Right forelimb (tissue), 1 donor: ENCODE measurements at places on chromosomes 11 and 22.

DNA sequence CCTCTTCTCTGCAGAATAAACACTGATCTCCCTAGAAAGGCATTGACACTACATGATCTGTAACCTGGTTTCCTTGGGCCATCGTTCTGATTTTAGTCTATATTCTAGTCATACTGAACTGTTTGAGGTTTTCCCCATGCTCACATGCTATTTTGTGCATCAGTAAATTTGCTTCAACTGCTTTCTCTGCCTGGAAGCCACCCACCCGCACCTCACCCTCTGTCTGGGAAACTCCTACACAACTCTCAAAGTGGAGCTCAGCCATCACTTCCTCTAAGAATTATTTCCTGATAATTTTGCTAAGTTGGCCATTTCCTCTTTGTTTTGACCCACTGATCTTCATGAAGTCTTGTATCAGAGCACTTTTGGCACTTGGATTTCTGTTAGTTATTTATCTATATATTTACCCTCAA is 36.1 kb downstream of the MMP20 start:
- DNase-seq = no peak

- no peak for DNase-seq
Measured at GRCh38 chr11:68370211-68371111, 58.1 kb downstream of the LRP5 start.

GRCh38 chr22:28958611-28959010 is 75.2 kb downstream of the ZNRF3 start:
- no peak for DNase-seq

DNA sequence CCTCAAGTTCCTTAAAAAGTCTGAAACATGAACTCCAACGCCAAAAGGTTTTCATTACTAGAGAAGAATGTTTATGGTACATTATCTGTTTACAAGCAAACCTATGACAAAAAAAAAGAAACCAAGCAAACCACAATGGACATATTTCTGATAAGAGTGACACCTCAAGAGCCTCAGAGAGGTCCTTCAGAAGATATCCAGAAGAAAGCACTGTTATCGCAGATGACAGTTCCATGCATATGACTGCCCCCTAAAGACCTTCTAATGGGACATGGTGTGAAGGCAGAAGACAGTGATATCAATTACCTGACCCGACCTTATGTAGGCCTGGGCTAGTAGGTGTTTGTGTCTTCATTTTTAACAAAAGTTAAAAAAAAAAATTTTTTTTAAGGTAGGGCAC is 3.1 kb downstream of the HDHD5 start:
- no peak for DNase-seq

- no peak for DNase-seq
Measured at GRCh38 chr11:2668876-2669275, 30.9 kb downstream of the KCNQ1OT1 start.

DNA sequence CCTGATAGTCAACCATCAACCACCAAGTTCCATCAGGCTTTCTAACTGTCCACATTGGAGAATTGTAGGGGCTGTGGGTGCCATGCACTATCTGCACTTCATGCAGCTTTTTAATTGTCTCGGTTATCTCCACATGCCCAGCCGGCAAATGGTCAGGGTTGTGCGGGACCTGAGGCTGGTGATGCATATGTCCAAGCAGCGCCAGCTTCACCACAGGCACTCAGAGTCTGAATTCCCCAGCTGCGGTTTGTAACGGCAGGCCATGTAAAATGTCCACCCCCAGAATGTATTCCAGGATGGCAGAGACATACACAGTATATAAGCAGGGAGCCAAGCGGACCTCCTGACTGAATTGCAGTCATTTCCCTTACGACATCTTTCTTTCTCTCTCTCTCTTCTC is 435.6 kb downstream of the DYNC2H1 start:
- DNase-seq = no peak

DNA sequence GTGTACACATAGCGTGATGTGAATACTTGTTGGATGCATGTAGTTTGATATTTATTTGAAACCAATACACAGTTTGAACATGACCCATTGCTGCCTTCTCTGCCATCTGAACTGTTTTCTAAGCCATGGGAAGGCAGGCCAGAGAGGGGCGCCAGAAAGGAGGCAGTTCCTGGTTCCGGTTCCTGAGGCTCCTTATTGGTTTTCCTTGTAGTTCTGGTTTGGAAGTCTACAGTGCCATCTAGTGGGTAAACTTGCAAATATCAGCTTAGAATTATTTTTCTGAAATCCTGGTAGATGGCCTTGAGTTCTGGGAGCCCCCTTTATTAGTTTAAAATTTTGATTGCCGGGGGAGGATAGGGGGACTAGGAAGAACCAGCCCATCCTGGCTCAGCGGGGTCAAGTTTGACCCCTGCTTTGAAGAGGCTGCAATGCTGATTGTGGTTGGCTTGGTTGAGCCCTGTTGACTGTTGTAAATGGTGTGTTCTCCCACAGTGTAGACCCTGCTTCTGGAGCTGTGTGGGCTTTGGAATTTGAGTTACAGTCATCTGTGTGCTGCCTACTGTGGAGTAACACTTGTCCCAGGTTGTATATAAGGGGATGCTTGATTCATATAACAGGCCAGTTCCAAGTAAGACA is 48.4 kb downstream of the GRAMD1B start:
- peak; percentile 68 for DNase-seq

DNA sequence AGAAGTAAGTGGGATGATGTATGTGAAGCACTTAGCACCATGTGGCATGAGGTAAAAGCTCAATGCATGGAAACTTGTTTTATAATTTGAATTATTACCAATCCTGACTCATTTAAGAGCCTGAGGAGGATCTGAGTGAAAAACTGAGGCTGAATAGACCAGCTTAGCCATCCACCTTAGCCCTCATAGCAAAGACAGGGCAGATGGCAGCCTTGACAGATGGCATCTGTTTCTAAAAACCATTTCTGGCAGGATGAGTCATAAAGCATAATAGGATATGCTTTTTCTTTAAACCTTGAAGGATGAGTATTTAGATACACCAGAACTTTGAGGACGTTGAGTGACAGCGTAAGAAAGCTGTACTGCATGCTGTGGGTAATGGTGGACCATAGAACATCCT is 61.0 kb upstream of the NAV2 start:
- DNase-seq = no peak

DNA sequence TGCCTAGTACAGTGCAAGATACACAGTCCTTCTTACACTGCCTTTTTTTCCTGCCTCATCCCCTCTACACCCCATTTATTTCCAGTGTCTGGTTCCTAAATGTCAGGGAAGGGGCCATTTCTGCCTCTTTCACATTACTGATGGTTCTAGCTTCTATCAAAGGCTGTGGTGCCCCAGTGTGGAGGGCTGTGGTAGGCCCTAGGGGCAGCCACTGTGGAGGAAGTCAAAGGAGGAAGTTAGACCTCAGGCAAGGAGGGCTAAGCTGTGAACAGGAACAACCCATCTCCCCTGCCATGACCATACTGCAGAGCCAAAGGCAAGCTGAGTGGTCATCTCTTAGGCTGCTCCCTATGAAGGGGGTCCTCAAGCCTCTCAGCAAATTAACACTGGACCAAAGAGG is 81.9 kb upstream of the CRTAM start:
- DNase-seq = no peak
